ENCODE measurements at places on chromosomes 2 and 18. TPM values are rescaled to one million over a fixed set of nuclear protein-coding genes. Genes with fewer than 3 reads are reported as not detected.
A peak's percentile ranks its signal among the peaks of the same experiment; 100 is the strongest.

GRCh38 chr2:48713647-48714046 is 41.9 kb downstream of the LHCGR start:
- no peaks in the 10 kb centered on the region for H3K4me1 ChIP-seq
- no peaks in the 10 kb centered on the region for H3K36me3 ChIP-seq
- H3K4me3 ChIP-seq: no peak overlapping the region
- no peak overlapping the region for H3K27ac ChIP-seq

The IL36B gene
- total RNA-seq: 1.5 TPM

- H3K27ac ChIP-seq: no peak overlapping the region
- no peaks in the 10 kb centered on the region for H3K36me3 ChIP-seq
- no peak overlapping the region for H3K4me3 ChIP-seq
- no peaks in the 10 kb centered on the region for H3K27me3 ChIP-seq
- peaks cover 15% of the 10 kb centered on the region for H3K4me1 ChIP-seq
- DNase-seq: no peak
Measured at GRCh38 chr18:2883076-2883735, 36.4 kb downstream of the EMILIN2 start.

- peak overlapping the region; percentile 89 for H3K27ac ChIP-seq
- peak overlapping the region; percentile 17 for H3K4me3 ChIP-seq
- H3K36me3 ChIP-seq: peaks cover 35% of the 10 kb centered on the region
- H3K4me1 ChIP-seq: peaks cover 51% of the 10 kb centered on the region
- peak; percentile 70 for DNase-seq
- no peaks in the 10 kb centered on the region for H3K27me3 ChIP-seq
Measured at GRCh38 chr2:47033102-47033880, 117.7 kb upstream of the MCFD2 start.

The OR6B2 gene
- not detected for total RNA-seq

The WNT10A gene
- 15.4 TPM for total RNA-seq

DNA sequence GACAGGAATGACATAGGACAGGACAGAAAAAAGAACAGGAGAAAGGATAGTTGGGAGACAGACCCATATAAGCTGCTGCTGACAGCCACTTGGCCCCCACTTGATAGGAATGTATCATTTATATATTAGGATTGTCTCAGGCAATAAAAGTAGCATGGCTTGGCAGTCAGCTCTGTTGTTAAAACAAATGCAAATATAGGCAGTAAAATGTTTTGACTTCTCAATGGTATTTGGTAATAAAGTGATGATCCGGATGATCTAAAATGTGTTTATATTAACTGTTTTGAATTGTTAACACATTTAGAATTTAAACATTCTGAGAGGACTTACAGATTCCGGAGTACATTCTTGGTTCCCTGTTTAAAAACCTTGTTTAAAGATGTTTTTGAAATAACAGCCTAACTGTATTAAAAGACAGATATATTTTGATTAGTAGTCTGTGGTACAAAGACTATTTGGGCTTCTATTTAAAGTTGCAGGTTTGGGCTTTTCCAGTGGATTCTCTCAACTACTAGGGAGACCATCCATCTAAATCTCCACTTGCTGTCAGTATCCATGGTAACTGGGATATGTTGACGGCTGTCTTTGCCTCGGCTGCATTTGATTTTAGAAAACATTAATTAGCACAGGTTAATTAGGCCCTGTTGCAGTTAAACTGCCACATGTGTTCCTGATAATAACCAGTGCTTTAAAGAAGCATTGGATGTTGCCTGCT is 147.6 kb downstream of the ESCO1 start:
- DNase-seq: no peak
- H3K27me3 ChIP-seq: no peaks in the 10 kb centered on the region
- no peaks in the 10 kb centered on the region for H3K36me3 ChIP-seq
- no peak overlapping the region for H3K27ac ChIP-seq
- H3K4me3 ChIP-seq: no peak overlapping the region

GRCh38 chr2:13010283-13010682 is 293.5 kb downstream of the TRIB2 start:
- no peak for DNase-seq
- H3K27ac ChIP-seq: no peak overlapping the region
- H3K4me1 ChIP-seq: peaks cover 14% of the 10 kb centered on the region

The IFIH1 gene
- total RNA-seq: 19.5 TPM

DNA sequence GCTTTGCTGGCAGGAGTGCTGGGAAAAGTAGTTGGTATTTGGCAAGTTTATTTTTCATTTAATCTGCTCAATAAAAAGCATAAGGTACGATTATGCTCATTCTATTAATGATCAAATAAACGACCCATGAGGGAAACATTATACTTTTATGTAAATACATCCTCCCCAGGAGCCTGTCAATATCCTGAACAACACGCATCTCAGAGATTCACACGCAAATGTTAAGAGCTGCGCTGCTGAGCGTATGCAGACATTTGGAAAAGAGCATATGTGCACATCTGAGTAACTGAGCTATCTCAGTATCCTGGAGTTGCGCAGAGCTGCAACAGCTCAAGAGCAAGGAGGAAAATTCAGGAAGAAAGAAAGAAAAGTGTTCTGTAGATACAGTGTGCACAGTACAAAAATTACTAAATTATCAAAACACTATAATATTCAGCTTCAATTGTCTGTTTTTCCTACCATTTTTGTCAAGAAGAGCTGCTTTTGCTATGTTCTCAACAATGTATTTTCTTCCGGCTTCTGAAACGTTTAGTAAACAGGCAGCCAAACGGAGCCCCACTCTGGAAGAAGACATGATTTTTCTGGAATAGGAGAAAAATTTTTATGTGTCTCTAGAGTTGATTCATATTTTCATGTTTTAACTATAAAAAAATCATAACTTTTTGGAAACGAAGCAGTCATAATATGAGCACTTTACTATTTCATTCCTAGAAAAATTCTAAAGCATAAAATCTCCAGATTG is 2.4 kb downstream of the FTCDNL1 start:
- peaks cover 11% of the 10 kb centered on the region for H3K4me1 ChIP-seq
- no peak for DNase-seq
- H3K27ac ChIP-seq: no peak overlapping the region
- H3K4me3 ChIP-seq: no peak overlapping the region

The RNF144A gene
- 11.3 TPM for total RNA-seq

GRCh38 chr2:1626271-1626681 is 118.0 kb downstream of the PXDN start:
- peaks cover 24% of the 10 kb centered on the region for H3K4me1 ChIP-seq
- no peak overlapping the region for H3K4me3 ChIP-seq
- DNase-seq: peak; percentile 21
- no peaks in the 10 kb centered on the region for H3K36me3 ChIP-seq

The ABCG8 gene
- total RNA-seq: not detected

GRCh38 chr18:41042866-41043265 is 912.2 kb upstream of the PIK3C3 start:
- no peaks in the 10 kb centered on the region for H3K27me3 ChIP-seq
- no peaks in the 10 kb centered on the region for H3K4me1 ChIP-seq
- H3K27ac ChIP-seq: no peak overlapping the region
- no peak overlapping the region for H3K4me3 ChIP-seq
- H3K36me3 ChIP-seq: no peaks in the 10 kb centered on the region

DNA sequence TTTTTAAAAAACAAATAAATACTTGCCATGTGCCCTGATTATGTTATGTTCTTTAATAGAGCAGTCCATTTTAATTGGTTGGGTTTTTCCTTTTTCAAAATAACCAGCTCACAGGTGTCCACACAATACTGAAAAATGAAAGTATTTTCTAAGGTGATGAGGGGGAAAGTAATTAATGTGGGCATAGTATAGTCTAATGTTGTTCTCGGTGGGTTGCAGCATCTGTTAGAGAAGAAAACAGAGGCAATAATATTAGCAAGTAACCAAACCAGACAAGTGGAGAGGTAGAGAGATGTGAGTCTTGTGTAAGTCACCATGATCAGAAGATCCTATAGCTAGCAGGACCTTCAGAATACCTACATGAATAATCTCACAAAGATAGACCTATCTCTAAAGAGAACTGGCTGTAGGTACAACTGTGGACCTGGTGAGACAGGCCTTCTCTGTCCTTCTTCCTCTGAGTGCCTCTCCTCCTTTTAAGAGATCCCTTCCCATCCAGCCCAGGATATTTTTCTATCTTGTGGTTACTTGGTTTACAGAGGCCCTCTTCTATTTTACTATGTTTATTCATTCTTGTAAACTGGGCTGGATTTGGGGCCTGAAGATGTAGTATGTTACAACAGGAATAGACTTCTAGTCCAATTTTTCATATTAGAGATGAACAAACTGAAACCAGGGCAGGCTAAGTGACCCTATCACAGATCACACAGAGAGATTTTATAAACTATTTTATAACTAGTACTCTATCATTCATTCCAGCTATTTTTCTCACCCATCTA is 67.1 kb upstream of the MSTN start:
- no peaks in the 10 kb centered on the region for H3K27me3 ChIP-seq
- no peaks in the 10 kb centered on the region for H3K36me3 ChIP-seq
- no peak overlapping the region for H3K4me3 ChIP-seq
- DNase-seq: no peak
- H3K27ac ChIP-seq: no peak overlapping the region

The DPP4 gene
- total RNA-seq: 3.6 TPM

The CGREF1 gene
- 1.1 TPM for total RNA-seq

DNA sequence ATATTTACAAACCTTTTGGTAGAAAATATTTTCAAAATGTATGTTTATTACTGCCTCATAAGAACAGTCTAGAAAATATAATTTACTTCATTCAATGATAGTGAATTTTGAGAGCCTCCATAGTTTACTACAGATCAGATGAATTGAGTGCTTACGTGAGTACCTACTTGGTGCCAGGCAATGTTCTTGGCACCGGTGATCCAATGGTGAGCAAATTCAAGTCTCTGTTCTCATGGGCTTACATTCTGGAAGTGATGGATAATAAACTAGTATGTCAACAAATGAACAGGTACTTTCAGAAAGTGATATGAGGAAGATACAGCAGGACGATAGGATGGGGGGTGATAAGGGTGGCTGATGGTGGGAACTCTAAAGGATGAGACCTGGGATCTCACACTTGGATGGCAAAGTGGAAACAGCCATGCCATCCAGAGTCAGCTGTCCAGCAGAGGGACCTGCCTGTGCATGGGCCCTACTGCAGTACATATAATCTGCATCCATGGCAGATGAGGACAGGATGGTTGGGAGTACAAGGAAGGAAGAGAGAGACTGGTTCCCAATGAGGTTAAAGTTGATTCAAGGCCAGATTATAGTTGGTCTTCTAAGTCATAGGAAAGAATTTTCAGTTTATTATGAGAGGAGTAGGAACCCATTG is 277.0 kb downstream of the NEDD4L start:
- no peak for DNase-seq
- H3K27me3 ChIP-seq: no peaks in the 10 kb centered on the region
- H3K4me1 ChIP-seq: peaks cover 19% of the 10 kb centered on the region
- peak overlapping the region; percentile 47 for H3K27ac ChIP-seq
- no peak overlapping the region for H3K4me3 ChIP-seq

DNA sequence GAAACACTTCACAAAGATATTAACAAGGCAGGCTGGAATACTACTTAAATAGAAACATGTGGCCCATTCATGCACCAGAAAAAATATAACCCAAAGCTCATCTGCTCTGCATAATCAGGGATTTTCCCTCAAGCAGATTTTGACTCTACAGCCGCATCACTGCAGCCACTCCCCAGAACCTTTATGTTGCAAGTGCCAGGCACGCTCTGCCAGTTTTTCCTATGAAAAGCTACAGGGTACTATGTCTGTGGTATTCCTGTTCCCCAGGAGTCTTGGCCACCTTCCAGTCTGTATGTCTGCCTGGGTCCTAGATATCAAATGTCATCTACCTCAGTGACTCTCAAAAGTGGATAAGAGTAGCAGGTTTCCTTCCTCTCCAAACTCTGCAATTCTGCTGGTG is 3.8 kb downstream of the COA5 start:
- H3K36me3 ChIP-seq: peaks cover 41% of the 10 kb centered on the region
- H3K27me3 ChIP-seq: no peaks in the 10 kb centered on the region
- H3K4me1 ChIP-seq: peaks cover 39% of the 10 kb centered on the region
- no peak overlapping the region for H3K27ac ChIP-seq
- no peak overlapping the region for H3K4me3 ChIP-seq

The THSD7B gene
- total RNA-seq: 1.1 TPM

GRCh38 chr2:235105821-235106359 is 154.1 kb downstream of the SH3BP4 start:
- H3K4me1 ChIP-seq: no peaks in the 10 kb centered on the region
- H3K27me3 ChIP-seq: peaks cover 4% of the 10 kb centered on the region
- no peaks in the 10 kb centered on the region for H3K36me3 ChIP-seq

DNA sequence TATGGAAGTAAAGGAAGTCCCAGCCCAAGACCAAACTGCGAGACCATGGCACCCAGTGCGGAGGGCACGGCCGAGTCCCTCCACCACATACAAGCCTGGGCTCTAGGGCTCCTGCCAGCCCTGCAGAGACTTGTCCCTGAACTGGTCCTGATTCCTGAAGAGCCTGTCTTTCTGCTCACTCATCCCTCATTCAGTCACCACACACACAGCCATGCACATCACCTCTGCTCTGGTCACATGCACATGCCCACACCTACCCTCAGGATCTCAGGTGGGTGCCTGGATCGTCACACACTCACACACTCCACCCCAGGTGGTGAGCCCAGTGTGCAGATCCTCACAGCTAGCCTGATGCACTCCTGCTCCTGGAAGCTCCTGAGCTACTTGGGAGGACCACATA is 71.4 kb upstream of the LAPTM4A start:
- peaks cover 27% of the 10 kb centered on the region for H3K4me1 ChIP-seq
- H3K27me3 ChIP-seq: no peaks in the 10 kb centered on the region
- H3K27ac ChIP-seq: peak overlapping the region; percentile 69
- DNase-seq: no peak
- H3K36me3 ChIP-seq: no peaks in the 10 kb centered on the region

GRCh38 chr2:96625571-96626552 is 12.2 kb downstream of the KANSL3 start:
- peak overlapping the region; percentile 2 for H3K27ac ChIP-seq
- H3K4me3 ChIP-seq: no peak overlapping the region
- H3K4me1 ChIP-seq: peaks cover 19% of the 10 kb centered on the region
- H3K36me3 ChIP-seq: peaks cover 35% of the 10 kb centered on the region

The CLEC4F gene
- 3.0 TPM for total RNA-seq

- no peak for DNase-seq
- no peaks in the 10 kb centered on the region for H3K4me1 ChIP-seq
- no peaks in the 10 kb centered on the region for H3K36me3 ChIP-seq
- H3K4me3 ChIP-seq: no peak overlapping the region
Measured at GRCh38 chr2:191189112-191189635, 38.4 kb upstream of the STAT4 start.

The ITPRIPL1 gene
- 1.8 TPM for total RNA-seq

- no peak overlapping the region for H3K27ac ChIP-seq
- no peaks in the 10 kb centered on the region for H3K36me3 ChIP-seq
- H3K27me3 ChIP-seq: peaks cover 4% of the 10 kb centered on the region
- DNase-seq: no peak
- no peaks in the 10 kb centered on the region for H3K4me1 ChIP-seq
- no peak overlapping the region for H3K4me3 ChIP-seq
Measured at GRCh38 chr18:72675394-72675793, 131.3 kb upstream of the CBLN2 start.
